ENCODE measurements at places on chromosomes 3 and 15.

- DNase-seq, result no peak
Measured at GRCh38 chr15:83046558-83047127, 20.4 kb downstream of the BTBD1 start.

- DNase-seq, result no peak
Measured at GRCh38 chr15:80761754-80762153, 17.4 kb upstream of the CEMIP start.

GRCh38 chr3:103025880-103026279 lies 591.1 kb downstream of the ZPLD1 start:
- no peak for DNase-seq

DNA sequence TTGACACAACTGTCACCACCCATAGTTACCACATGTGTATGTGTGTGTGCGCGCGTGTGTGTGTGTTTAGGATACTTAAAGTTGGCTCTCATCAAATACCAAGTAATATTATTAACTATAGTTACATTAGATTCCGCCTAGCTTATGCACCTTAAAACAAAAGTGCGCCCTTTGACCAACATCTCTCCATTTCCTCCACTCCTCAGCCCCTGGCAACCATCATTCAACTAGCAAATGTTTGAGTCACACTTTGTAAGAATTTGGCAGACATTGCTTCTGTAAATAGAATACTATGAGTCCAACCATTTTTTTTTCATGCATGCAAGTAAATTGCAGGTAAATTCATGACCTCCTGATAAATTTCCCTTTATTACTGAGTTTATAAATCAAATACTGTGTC lies 169.3 kb downstream of the GBE1 start:
- DNase-seq, result no peak

DNA sequence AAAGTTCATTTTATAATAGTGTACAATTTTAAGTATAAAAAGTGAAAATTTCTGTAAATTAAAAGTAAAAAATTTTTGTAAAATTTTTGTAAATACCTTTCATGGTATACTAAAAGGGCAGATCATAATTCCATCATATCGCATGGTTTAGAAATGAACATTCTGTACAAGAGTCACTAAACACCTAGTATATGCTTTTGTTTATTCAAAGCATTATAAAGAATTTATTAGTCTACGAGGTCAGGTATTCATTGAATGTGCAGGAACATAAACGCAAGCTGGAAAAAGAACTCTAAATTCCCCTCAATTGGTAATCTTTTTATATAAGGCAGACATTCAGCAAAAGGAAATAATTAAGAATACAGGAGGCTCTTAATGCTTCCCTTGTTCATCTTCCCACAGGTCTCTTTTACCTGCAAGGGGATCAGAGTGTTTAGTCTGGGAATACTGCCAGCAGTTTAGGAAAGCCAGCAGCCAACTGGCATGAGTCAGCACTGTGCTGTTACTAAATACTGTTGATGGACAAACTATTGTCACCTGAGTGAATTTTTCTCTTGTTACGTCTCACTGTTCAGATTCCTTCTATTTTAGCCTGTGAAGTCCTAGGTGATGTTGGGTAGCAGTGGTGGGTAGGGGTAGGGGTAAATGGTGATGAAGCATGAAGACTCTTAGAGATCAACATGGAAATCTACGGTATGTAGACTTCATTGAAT lies 70.1 kb downstream of the UQCC5 start:
- DNase-seq, result no peak

- no peak for DNase-seq
Measured at GRCh38 chr3:61996366-61996765, 377.0 kb downstream of the FEZF2 start.

DNA sequence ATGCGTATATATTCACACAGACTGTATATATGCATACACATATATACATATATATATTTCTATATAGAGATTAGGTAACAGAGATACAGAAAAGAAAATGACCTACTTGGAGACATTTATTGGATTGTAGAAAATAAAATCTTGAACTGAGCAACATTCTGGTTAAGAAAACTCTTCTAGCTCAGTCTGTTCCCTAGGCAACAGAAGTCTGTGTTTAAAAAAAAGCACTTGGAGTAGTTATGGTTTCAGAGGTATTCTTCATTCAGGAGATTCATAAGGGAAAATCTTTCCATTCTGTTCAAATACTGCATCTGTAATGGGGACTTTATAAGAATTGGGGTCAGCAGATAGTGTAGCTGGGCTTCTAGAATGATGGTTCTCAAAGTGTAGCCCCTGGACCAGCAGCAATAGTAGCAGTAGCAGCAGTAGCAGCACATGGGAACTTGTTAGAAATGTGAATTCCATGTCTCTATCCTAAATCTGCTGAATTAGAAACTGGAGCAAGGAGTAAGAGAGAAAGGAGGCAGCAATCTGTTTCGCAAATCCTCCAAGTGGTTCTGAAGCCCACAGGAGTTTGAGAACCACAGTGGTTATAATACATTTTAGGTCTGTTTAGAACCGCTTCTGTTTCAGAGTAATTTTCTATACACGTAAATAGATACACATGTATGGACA lies 112.8 kb upstream of the TMEM108 start:
- no peak for DNase-seq

- DNase-seq, result no peak
Measured at GRCh38 chr3:170867143-170867937, 2.7 kb downstream of the RPL22L1 start.

GRCh38 chr3:37969596-37970100 lies 20.9 kb upstream of the VILL start:
- DNase-seq, result no peak

- no peak for DNase-seq
Measured at GRCh38 chr3:10732292-10732691, 83.7 kb upstream of the SLC6A11 start.

DNA sequence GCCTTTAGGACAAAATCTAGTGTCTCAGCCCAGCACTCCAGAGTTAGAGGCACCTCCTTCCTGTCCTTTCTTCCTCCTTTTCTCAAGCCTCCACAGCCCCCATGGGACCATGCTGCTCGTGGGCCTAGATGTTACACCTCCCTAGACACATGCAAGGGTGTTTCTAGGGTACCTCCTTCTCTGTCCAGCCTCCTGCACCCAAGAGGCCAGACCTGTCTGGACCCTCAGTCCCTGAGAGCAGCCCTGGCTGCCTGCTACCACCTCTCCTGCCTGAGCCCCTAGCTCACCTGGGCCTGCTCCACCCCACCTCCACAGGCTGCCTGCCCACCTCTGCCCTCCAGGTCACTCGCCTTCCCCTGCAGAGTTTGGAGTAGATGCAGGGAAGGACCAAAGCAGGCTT lies 5.2 kb downstream of the LOXL1 start:
- no peak for DNase-seq

GRCh38 chr3:147401421-147401820 lies 4.9 kb downstream of the ZIC4 start:
- no peak for DNase-seq

DNA sequence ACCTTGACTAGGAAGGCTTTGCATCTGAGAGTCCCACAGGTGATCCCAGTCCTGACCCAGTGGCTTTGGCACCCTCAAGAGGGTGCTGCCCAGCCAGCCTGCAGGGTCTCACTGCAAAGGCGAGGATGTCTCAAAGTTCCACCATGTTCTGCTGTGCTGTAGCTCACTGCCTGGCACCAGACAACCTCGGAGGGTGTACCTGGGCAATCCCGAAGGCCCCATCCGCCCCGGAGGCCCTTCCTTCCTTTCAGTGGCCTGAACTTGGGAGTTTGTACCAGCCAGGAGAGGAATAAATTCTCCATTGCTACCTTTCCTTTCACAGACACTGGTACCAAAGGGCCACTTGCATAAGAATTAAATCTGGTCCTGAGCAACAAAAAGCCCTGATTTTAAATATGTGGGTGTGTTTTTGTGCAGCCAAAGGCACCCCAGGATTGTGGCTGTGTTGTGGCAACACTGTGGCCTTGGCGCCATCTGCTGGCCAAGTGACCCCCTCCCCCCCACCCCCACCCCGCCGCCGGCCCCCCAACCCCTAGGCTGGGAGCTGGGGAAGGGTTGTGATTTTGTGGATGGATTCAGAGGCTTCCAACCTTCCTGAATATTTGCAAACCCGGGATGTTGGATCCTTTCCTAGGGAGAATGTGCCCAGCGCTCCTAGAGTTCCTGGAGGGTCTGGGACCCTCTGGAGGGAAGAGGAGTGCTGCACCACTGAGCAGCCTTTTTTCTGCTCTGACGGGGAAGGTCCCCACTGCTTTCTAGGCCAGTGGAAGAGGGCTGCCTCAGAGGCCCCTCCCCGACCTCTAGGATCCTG lies 9.7 kb upstream of the PTPN23 start:
- no peak for DNase-seq

DNA sequence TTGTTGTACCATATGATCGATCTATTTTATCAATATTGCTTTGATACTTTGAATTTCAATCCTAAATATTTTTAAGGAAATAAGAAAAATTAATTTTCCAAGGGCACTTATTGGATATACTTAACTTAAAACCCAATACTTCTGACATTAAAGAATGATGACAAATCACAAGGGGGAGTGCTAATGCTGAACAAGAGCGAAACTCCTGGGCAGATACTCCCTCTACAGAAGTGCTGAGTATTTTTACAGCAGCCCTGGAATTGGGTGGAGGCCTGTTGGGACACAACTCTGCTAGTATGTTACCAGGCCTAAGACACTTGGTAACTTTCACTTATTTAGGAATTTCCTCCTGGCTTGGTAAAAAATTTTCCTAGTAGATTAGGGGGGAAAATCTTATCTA lies 46.2 kb downstream of the DENND6A start:
- no peak for DNase-seq

- DNase-seq, result no peak
Measured at GRCh38 chr3:139280027-139280671, 63.7 kb upstream of the MRPS22 start.

GRCh38 chr3:60323651-60324050 lies 927.6 kb downstream of the FHIT start:
- no peak for DNase-seq

DNA sequence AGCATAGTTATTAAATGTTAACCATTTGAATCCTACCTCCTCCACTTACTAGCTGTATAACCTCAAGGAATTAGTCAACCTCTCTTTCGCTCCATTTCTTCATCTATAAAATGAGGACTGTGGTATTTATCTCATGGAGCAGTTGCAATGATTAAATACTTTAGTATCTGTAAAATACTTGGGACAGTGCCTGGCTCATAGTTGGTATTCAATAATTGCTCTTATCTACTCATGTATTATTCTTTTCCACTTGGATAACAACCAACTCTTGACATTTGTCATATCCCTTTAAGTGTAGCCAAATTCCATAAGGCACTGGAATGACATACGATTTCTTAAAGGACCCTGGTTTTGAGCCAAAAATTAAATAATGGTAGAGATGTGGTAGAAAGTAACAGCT lies 72.0 kb downstream of the FSIP1 start:
- DNase-seq, result no peak

DNA sequence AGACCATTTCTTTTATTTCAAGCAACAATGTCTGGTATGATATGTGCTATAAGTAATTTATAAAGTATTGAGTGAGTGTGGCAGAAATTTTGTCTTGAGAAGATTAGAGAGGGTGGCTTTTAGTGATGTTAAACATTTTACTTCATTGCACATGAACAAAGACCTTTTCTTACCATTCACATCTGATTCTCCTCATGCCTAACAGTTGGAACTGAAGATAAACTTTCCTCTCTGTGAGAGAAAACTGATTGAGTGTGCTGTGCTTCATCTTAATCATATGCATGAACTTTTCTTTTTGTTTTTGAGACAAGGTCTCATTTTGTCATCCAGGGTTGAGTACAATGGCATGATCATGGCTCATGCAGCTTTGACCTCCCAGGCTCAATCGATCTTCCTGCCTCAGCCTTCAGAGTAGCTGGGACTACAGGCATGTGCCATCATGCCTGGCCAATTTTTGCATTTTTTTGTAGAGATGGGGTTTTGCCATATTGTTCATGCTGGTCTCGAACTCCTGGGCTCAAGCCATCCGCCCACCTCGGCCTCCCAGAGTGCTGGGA lies 377.7 kb upstream of the GOLIM4 start:
- no peak for DNase-seq

- DNase-seq, result no peak
Measured at GRCh38 chr3:174156200-174156599, 702.9 kb upstream of the NAALADL2 start.

DNA sequence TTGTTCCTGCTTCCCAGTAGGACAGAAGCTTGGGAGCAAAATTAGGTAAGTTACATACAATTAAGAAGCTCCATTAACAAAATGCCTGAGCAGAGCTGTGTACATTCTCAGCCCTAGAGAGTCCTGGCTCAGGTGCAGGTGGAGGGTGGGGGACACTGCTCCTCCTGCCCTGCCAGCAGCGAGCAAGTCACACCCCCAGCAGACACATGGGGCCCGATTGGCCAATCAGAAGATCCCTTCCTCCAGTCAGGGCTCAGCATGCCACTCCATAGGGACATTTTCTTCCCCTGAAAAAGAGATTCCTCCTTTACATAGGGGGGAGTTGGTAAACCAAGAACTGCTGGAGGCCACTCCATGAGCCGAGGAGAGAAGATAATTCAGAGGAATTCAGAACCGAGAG lies 62.1 kb downstream of the PLXNA1 start:
- DNase-seq, result no peak

- no peak for DNase-seq
Measured at GRCh38 chr3:58234516-58234931, 3.1 kb upstream of the ABHD6 start.

DNA sequence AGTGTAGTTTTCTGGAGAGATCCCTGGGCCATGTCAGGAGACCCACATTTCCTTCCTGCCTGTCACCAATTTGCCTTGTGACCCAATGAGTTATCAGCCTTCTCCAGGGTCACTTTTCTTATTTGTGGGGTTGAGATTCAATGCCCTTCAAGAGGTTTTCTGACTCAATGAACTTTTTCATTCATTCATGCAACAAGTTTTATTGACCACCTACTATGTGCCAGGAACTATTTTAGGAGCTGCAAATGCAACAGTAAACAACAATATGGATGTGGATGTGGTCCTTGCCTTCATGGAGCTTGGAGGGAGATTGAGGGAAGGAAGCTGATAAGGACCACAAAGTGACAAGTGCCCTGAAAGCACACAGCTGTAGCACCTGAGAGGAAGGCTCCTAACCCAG lies 142.8 kb downstream of the OPA1 start:
- DNase-seq, result no peak

GRCh38 chr15:48090666-48091065 lies 30.1 kb upstream of the SLC24A5 start:
- no peak for DNase-seq

- DNase-seq, result no peak
Measured at GRCh38 chr15:38847666-38848065, 283.1 kb upstream of the RASGRP1 start.

GRCh38 chr3:45306406-45307008 lies 80.4 kb upstream of the TMEM158 start:
- DNase-seq, result no peak

Data from stimulated activated CD4-positive, alpha-beta T cell treated with anti-CD3 and anti-CD28 coated beads, Interleukin-4, amount 100 ng/mL, for 4 hours (primary cell).